ENCODE measurements at places on chromosomes 12 and 14.
A peak's percentile ranks its signal among the peaks of the same experiment; 100 is the strongest.

GRCh38 chr14:75803765-75804164, 142.7 kb downstream of the TTLL5 start:
- DNase-seq, result no peak

- no peak for DNase-seq
These were observed 1252.6 kb downstream of the TMEM121 start for GRCh38 chr14:106778986-106779385.

DNA sequence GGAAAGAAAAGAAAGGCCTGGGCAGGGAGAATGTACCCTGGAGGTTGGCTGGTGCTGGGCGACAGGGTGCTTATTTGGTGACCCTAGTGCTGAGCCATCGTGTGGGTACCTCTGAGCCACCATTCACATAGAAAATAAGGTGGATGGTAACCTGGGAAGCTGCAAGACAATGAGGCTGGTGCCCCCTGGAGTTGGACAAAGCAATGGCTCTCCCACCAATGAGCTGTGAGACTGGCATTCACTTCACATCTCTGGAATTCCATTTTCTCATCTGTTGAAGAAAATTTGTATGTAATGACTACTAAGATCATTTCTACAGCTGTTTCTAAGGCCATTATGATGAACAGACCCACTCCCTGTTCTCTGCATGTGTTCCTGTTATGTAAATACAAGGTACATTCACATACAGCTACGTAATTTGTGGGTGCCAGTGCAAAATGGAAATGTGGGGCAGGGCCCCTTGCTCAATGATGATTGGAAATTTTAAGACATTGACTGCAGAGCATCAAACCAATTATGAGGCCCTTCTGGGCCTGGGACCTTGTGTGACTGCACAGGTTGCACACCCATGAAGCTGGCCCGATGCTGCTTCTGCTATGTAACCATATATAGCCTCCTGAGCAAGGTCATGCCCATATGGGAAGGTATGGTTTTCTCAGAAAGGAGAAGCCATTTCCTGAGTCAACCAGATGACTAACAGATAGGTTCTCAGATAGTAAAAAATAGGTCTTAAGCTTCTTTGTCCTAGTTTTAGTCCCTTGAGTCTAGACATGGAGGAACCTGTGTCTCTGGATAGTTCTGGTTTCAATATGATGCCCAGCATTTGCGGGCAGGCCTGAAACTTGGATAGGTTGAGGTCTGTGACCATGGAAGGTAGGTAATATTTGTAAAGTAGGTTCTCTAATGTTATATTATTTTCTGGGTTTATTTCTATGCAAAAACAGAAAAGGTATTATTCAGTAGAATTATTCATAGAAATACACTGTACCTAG, 63.4 kb upstream of the IGF1 start:
- DNase-seq, result no peak

DNA sequence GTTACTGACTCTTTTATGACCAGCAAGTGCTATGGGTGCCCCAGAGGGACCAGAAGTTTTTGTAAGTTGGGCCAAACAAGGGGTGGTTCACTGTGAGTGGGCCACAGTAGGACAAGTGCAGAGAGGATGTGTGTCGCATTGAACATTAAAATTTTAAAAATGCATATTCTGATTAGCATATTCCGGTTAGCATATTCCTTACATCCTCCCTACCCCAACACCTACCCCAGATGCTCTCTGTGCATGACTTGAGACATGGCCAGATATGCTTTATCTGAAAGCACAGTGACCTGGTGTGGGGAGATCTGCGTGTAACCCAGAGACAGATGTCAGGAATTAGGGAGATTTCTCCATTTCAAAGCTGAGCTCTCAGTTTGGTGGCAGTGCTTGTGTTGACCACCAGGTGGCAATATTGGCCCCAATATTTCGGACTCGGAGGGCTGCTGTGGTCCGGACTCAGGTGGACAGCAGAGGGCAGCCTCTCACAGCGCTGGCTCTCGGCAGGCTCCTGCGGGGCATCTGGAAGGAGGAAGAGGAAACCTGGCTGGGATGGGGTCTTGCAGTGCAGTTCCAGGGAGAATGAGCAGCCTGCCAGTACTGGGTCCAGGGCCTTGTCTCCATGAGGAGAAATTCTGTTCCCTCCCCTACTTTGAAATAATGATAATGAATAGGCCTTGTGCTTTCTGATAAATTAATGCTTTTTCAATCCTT, 1.6 kb upstream of the CEBPE start:
- peak; percentile 86 for DNase-seq

GRCh38 chr12:76284816-76285750, 63.1 kb downstream of the BBS10 start:
- no peak for DNase-seq

GRCh38 chr12:24975425-24975824, 26.5 kb upstream of the BCAT1 start:
- no peak for DNase-seq

DNA sequence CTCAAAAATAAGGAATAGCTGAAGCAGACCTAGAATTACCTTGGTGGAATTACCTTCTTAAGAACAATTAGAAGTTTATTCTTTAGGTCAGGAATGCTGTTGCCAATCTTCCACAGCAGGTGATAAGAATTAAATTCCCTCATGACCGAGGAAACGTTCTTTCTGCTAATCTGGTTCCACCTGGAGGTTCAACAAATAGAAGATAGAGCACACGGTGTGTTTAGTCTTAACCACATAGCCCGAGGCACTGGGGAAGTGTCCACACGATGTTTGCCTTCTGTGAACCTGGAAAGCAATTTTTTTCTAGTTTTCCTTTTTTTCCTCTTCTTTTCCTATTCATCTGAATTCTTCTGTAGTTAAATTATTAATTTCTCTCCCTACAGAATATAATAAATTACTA, 906.9 kb downstream of the NRXN3 start:
- no peak for DNase-seq

DNA sequence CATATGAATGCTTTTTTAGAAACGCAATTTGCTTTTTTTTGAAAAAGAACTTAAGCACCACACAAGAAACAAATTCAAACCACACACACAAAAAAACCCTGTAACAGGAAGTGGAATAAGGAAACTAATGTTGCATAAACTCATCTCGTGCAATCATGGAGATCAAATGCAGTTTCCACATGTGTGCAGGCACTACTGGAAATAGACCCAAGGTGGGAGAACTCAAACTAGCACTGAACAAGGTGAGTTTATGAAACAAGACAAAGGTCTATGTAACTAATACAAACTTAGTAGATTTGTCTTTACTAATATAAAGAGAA, 17.5 kb downstream of the NIN start:
- DNase-seq, result no peak

- DNase-seq, result no peak
These were observed 73.3 kb upstream of the HIF1A start for GRCh38 chr14:61622051-61622450.

GRCh38 chr14:91926131-91926890, 21.2 kb downstream of the FBLN5 start:
- DNase-seq, result no peak

DNA sequence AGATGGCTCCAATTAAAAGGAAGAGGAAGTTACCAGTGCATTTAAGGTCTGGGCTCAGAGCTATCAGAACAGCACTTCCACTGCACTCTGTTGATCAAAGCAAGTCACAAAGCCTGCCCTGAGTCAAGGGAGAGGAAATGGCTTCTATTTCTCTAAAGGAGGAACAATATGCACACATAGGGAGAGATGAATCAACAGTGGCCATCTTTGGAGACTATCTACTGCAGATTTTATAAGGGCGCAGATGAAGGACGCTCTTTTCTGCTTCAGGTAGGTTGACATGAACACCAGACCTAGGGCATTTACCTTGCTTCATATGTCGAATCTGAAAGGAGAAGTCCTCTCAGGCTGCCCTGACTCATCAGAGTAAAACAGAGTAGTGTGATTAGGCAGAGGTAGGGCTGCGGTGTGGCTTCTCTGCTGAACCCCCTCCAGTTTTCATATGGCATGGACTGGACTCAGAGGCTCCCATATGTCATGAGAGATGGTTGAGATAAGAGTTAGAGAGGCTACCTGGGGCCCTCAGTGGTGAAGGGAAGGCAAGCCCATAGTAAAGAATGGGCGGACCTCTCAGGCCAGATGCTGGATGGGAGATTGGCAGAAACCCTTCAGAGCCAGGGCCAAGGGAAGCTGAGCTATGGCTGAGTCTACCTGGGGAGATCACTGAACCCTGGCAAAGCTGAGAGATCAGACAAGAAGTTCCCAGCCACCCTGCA, 84.4 kb downstream of the ARF6 start:
- DNase-seq, result no peak

DNA sequence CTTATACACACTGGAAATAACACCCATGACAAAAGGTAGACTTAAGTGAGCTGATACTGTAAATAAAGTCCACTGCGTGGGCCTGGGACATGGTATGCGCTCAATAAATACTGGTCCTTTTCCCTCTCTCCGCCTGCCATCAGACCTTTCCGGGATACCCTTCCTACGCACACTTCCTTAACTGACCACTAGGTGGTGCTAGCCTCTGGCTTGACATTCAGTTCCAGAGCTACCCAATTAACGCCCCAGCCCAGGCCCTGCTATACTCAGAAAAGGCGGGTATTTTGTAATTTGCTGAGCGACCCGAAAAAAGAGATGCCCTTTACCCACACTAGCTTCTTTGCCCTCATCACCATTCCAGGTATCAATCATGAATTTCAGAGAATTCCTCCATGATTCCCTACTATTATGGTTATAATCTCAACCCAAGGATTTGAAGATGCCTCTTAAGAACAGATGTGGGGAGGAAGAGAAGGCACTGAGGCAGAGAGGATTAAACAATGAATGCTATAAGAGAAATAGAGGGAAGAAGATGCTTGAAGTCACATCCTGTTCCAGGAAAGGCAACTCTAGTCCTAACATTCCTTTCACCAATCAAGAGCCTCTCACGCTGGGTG, 3.9 kb upstream of the LRP1 start:
- peak; percentile 62 for DNase-seq
